OCI-LY7 (cell line): ENCODE measurements at places on chromosomes 11 and 22. TPM values are rescaled to one million over a fixed set of nuclear protein-coding genes. Genes with fewer than 3 reads are reported as not detected.

Gene RAB38
- total RNA-seq = 0.41 TPM in 1 of 2 replicates, not detected in the other

Gene KIF18A
- 42.3 and 47.1 TPM in 2 replicates for total RNA-seq

Gene SYTL2
- total RNA-seq = 5.1 and 7.3 TPM in 2 replicates

Gene SCGB1C1
- total RNA-seq = not detected in 2 replicates

Gene SHISAL1
- not detected in 2 replicates for total RNA-seq
